Activated B cell treated with CpG ODN at 0.5 μM for 24 hours (primary cell): ENCODE measurements at places on chromosomes 7 and 10. TPM values are rescaled to one million over a fixed set of nuclear protein-coding genes. Genes with fewer than 3 reads are reported as not detected.

Gene FAM20C
- total RNA-seq = 0.11 and 0.20 TPM in 2 replicates

Gene SPDYE8
- not detected in 2 replicates for total RNA-seq

Gene GALNT17
- not detected in 2 replicates for total RNA-seq

Gene GLCCI1
- total RNA-seq = 32.4 and 37.4 TPM in 2 replicates

Gene KCNMA1
- total RNA-seq = 3.3 and 3.7 TPM in 2 replicates

Gene FAM13C
- not detected in 2 replicates for total RNA-seq

Gene ERVW-1
- not detected in 2 replicates for total RNA-seq

Gene SLC13A4
- total RNA-seq = not detected in 2 replicates

Gene PVRIG
- total RNA-seq = 17.1 and 20.0 TPM in 2 replicates

DNA sequence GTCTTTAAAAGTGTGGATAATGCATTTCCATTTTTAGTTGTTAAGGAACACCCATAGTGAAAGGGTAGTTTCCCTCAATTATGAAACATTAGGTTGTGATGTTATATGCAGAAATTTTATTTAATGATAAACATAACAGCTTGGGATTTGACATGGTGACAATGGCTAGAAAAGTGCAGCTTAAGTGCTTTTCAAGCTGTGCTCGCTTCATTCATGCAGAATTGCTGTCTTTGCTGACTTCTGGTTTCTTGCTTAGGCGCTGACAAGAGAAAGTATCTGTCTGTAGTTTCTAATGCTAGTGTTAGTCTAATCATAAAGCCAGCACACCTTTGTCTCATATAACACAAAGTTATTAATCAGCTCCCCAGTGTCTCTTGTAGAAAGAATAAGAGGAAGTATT is 170.0 kb downstream of the ARL5B start:
- no peak for DNase-seq

- no peak for DNase-seq
Observed at GRCh38 chr10:36446881-36447280, 678.5 kb upstream of the ANKRD30A start.

GRCh38 chr7:31917256-31917655 is 153.0 kb downstream of the PDE1C start:
- DNase-seq = no peak

GRCh38 chr10:110845756-110846620 is 25.7 kb upstream of the PDCD4 start:
- DNase-seq = no peak

GRCh38 chr10:68406111-68406814 is 814 bp downstream of the RUFY2 start:
- DNase-seq = no peak

DNA sequence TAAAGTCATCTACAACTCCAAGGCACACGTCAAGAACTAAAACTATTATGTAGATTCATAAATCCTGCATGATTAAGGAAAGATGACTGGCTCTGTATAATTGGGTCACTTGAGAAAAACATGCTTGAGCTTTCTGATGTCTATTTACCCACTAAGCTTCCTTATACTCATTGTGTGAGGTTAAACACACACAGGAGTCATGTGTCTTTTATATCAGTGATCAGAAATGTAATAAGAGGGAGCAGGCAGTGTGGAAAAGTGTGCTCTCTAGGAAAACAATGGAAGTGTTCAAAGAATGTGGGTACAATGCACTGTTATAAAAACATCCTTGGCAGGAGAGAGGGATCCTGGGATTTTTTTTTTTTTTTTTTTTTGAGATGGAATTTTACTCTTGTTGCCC is 108.6 kb upstream of the ARID5B start:
- DNase-seq = no peak

GRCh38 chr7:113256883-113257531 is 138.7 kb upstream of the SMIM30 start:
- no peak for DNase-seq

DNA sequence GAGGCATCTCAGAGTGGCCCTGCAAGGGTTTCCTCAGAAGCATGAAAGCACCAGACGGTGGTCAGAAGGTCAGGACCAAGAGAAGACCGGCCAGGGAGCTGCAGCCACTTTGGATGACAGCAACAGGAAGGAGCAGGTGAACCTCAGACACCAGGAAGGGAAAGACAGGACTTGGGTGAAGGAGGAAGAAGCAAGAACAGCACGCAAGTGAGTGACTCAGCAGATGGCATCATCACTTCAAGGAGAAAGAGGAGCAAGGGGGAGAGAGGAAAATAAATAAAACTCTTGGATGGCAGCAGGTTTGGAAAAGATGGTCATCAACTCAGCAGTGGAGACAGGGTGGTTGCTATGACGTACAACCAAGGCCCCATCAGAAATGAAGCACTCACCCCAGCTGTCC is 31.6 kb downstream of the NCAPG2 start:
- no peak for DNase-seq

GRCh38 chr7:140669352-140669751 is 3.4 kb upstream of the ADCK2 start:
- DNase-seq = no peak

DNA sequence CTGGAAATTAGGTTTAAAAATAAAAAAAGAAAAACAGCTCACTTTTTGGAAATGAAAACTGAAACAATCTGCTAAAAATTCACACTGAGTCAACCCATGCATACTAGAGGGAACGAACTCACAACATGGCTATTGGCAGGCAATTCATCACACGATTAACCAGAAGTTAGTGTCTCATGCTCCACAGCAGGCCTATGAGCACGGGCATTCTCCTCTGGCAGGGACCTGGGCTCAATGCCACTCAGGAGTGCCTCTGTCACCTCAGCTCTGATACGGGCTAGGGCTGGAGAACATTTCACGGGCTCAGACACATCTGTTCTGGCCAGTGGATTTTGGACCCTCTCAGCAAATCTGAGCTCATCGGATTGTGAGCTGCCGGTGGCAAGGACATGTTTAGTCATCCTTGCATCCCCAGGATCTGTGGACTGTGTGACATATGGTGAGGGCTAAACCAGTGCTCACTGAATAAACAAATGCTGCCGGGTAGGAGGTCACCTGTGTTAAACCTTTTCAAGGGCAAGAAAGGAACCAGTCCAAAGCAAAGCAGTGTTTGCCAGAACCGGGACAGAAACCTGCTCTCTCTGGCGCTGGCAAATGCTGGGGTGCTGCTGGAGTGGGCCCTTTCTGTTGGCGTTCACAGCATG is 40.1 kb downstream of the POLR3A start:
- no peak for DNase-seq

DNA sequence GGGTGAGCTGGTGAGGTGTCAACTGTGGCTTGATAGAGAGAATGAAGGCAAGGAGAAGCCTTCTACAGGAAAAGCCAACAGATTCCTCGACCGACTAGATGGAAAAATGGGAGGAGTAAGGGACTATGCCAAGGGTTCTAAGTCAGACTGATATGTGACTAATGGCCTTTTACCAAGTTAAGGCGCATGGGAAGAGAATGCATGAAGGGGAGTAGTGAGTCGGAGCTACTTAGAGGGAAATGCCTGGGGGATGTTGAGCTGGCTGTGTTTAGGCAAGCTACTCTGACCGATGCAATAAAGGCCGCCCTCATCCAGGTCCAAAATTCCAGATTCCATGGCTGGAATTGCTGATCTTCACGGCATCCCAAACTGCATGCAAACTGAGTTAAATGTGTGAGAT is 48.2 kb downstream of the APBB1IP start:
- no peak for DNase-seq

DNA sequence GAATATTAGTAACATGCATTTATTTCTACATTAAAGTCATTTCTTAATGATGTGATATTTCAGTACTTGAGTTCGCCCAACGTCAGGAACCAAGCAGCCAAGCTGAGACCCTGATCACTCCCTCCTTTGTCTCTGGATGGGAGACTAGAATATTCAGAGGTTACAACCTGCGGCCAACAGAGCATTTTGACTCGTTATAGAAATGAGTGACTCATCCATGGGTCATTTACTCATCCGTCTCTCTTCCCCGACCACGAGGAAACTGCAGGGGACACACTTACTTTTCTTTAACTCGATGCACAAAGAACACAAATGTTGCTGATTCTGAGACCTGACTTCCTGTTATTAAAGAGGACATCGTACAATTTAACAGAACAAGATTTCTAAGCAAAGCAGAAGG is 343.3 kb downstream of the FRMD4A start:
- DNase-seq = no peak

DNA sequence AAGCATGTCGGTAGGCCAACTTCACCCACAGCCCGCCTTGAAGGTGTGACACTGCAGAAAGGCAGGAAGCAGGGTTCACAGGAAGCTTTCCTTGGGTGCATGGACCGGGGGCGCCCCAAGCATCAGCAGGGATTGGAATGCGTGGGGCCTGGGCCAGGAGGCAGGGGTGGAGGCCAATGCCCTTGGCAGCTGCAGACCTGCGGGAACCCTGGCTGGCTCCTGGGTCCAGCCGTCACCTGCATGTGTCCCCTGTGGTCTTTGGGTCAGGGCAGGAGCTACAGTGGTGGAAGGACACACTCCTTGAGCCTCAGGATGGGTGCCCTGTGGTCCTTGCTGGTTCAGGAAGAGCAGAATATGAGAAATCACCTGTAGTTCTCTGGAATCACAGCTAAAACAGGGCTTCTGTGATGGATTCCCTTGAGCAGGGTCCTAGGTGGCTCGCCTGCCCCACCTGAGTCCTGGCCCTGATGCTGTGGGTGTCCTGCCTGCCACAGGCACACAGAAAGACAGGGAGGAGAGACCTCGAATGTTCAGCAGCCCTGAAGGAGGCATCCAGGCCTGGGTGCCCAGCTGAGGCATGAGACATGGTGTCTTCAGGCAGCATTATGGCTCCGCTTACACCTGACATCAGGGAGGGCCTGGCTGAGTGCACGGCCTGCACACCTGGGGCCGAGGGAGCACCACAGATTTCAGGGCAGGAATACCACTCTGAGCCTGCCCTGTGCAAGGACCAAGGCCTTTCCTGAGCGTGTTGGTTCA is 15.1 kb downstream of the ANTXRL start:
- DNase-seq = no peak

- DNase-seq = no peak
Observed at GRCh38 chr10:62054830-62055229, 153.3 kb downstream of the ARID5B start.

DNA sequence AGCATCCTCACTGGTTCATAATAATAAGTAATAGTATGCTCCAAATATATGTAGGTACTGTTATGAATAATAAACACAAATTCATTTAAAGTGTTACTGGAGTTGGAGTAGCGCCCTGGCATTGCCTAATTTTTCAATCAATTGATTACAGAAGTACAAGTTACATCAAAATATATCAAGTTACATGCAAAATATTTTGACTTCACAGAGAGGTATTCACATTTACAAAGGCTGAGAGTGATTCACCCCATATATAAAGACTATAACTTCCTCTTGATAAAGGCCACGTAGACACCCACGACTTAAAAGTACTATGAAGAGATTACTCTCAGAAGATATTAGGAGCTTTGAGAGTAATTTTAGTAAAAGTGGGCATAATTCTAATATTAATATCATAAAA is 13.6 kb upstream of the COL17A1 start:
- DNase-seq = no peak

- no peak for DNase-seq
Observed at GRCh38 chr10:55174419-55174818, 373.4 kb upstream of the PCDH15 start.

DNA sequence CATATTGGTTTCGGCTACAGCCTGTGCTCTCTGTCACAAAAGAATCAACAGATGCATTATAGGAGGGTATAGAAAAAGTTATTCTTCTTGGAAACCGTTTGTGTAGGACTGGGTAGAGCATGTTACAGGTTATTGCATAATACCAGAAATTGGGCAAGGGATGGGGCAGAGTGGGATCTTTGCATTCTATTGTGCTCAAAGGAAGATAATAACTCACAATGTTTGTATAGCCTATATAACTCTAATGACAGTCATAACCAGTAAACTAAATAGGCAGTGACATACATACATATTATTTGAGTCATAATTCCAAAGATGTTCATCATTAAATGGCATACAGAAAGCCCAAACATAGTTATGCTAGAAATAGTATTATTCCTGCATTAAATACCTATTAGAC is 179.7 kb downstream of the XPNPEP1 start:
- no peak for DNase-seq

- no peak for DNase-seq
Observed at GRCh38 chr7:79789584-79790345, 336.3 kb upstream of the MAGI2 start.

- DNase-seq = no peak
Observed at GRCh38 chr10:86439544-86439943, 72.9 kb upstream of the GRID1 start.

- no peak for DNase-seq
Observed at GRCh38 chr10:47094126-47094525, 182.9 kb downstream of the PTPN20 start.

GRCh38 chr10:22017283-22018020 is 13.9 kb upstream of the DNAJC1 start:
- DNase-seq = no peak

DNA sequence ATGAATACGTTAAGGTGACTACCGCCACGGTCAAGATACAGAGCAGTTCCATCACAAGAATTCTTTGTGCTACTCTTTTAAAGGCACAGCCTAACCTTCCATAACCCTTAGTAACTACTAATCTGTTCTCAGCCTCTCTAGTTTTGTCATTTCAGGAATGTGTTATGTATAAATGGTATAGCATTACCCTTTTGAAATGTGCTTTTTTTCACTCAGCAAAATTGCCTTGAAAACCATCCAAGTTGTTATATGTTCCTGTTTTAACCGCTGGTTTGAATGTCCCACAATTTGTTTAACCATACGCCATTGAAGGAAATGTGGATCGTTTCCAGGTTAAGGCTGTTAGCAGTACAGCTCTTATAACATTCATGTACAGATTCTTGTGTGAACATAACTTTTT is 32.0 kb downstream of the WAC start:
- DNase-seq = no peak

GRCh38 chr10:76138286-76138685 is 706.9 kb downstream of the LRMDA start:
- DNase-seq = no peak

- DNase-seq = no peak
Observed at GRCh38 chr10:361203-362081, 226.2 kb downstream of the ZMYND11 start.

- no peak for DNase-seq
Observed at GRCh38 chr7:147068842-147069241, 952.2 kb downstream of the CNTNAP2 start.
